NCI-H226 (cell line): ENCODE measurements at places on chromosomes 3 and 15.

DNA sequence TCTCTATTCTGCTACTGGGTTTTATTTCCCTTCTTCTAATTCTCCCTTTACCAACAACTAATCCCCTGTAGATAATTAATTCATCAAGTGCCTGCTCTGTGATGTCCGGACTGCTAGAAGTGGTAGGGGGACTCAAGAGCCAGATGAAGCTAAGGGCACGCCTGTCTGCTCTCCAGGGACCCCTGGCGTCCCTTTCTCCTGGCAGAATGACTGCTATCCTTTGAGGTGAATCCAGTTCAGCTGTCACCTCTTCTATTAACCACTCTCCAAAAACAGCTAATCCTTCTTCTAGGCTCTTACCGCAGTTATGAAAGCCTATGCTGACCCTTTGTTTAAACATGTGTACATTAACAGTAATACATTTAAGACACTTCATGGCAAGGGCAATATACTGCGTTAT lies 1.4 kb upstream of the CHRNA7 start:
- DNase-seq, result no peak

DNA sequence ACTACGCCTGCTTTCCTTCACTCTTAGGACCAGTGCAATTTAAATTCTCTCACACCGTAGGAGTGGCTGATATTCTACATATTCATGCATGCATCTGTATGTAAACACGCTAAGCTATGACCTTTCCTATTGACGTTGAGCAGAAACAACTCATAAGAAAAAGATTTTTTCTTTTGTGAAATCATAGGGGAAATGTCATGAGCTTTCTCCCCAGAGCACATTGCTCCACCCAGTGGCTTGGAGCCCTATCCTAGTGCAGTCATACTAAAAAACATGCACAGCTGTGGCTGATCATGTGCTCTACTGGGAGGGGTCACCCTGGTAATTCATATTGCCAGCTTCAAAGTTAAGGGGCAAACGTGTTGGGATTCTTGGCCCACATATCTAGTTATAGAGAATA lies 1.8 kb upstream of the MESD start:
- DNase-seq, result peak; percentile 44

- DNase-seq, result no peak
Observed at GRCh38 chr3:72516361-72516760, 331.9 kb downstream of the SHQ1 start.

DNA sequence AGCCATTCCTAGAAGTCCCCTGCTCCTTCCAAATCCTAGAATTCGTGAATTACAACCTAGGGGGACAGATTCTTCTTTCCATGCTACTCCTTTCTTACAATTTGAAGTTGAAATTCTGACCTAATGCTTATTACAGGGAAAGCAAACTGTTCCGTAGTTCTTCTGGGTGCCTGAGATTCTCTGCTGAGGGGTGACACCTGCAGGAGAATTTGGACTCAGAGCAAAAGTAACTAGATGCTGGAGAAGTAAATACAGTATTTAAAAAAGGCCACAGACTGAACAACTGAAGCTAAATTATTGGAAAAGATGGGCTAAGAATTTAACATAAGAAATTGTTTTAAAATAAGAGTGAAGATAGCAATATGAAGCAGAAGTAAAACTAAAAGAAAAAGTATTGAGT lies 37.9 kb downstream of the ACAD9 start:
- no peak for DNase-seq

DNA sequence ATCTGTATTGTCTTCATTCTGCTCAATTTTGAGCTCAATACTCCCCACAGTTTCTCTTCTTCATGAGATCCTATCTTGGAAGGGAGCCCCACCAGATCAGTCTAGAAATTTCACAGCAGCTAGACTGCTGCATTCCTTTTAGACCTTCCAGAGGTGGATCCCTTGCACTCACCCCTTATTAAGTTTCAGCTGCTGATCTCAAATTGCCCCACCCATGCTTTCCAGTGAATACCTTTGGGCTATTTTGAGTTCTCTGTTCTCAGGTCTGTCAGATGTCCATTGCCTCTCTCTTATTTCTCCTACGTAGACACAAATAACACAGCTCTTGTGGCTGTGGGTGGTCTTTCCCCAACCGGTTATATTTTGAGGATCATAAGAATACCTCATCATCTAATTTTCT lies 60.8 kb downstream of the GPR156 start:
- DNase-seq, result no peak

DNA sequence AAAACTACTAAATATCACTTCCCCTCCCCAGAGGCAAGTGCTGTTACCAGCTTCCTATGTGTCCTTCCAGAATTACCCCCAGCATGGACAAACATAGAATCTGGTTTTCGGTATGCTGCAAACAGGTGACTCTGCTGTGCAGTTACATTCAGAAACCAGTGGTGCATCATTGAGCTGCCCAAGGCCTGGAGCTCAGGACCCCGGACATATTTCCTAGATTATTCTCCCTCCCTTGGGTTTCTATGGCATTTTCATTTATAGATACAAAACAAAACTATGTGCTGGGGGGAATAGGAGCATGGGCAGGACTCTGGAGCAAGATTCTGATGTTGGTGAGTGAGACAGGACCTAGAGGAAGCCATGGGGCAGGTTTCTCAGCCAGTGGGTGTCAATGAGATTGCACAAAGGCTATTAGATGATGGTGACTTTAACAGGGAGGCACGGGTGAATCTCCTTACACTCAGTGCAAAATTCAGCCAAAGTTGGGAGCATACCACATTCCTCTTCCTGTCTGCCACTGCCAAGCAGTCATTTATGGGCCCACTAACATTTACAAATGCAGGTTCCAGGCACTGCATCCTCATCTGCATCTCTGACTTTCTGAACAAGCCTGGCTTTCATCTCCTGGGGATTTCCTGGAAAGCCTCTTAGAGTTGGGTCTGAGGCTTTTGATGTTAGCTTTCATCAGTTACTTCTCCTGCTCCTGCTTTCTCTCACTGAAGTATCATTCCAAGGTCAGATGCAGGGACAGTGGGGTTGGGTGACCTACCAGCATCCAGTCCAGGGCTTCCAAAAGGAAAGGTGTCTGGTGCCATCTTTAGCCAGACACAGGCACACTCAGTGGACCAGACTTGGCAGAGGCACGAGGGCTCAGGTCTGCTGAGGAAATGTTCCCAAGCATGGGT lies 44.5 kb downstream of the CMTM7 start:
- no peak for DNase-seq

- no peak for DNase-seq
Observed at GRCh38 chr3:72144773-72145505, 360.0 kb upstream of the PROK2 start.

DNA sequence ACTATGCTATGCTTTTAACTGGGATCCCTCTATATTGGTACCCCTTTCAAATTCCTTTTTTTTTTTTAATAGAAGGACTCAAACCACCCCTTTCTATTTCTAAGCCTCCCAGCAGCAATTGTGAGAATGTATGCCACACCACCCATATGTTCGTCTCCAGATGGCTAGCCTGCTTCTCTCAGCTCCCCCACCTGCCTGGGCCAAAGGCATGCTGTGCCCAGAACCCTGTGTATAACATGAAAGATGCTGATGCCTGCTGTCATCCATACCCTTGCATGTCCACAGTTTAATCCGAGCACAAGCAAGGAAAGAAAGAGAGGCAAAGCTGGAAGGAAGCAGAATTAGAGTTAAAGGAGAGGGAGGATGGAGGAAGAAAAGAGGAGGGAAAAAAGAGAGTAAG lies 159.5 kb upstream of the CNTN6 start:
- DNase-seq, result no peak

DNA sequence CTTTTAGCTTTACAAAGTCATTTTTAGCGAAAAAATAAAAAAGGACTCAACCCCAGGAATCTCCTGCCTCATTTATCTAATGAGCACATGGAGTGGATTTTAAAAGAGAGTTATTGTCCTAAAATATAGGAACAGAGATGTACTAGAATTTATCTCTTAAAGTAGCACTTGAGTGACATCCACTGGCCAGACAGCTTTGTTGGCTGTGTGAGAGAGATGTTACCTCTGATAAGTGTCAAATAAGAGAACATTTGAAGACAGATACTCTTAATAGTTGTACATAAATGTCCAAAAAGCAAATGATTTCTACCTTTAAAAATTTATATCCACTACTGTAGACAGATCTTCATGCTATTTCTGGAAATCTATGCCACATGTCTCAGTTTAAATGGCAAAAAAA lies 12.3 kb upstream of the MFSD1 start:
- DNase-seq, result peak; percentile 16

- no peak for DNase-seq
Observed at GRCh38 chr15:100909989-100910955, 8.9 kb upstream of the LRRK1 start.

- peak; percentile 92 for DNase-seq
Observed at GRCh38 chr3:12308517-12308916, 19.6 kb downstream of the PPARG start.

DNA sequence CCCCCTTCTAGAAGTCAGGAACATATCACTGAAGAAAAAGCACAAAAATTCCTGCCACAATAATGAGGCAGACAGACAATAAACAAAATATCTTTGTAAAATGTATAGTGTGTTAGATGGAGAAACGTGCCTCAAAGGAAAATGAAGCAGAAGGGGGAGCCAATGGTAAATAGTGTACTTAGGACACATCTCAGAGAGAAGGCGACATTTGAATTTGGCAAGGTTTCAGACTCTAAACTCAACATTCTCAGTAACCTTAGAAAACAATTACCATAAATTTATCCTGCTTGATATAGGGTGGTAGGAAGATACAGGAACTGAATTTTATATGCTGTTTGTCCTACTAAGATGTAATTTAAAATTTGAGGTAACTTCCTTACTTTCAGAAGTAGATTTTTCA lies 52.6 kb upstream of the PTX3 start:
- no peak for DNase-seq
